NCI-H2171 treated with DMSO at 0.1 percent for 48 hours (cell line): ENCODE measurements at places on chromosomes 6 and 20.

DNA sequence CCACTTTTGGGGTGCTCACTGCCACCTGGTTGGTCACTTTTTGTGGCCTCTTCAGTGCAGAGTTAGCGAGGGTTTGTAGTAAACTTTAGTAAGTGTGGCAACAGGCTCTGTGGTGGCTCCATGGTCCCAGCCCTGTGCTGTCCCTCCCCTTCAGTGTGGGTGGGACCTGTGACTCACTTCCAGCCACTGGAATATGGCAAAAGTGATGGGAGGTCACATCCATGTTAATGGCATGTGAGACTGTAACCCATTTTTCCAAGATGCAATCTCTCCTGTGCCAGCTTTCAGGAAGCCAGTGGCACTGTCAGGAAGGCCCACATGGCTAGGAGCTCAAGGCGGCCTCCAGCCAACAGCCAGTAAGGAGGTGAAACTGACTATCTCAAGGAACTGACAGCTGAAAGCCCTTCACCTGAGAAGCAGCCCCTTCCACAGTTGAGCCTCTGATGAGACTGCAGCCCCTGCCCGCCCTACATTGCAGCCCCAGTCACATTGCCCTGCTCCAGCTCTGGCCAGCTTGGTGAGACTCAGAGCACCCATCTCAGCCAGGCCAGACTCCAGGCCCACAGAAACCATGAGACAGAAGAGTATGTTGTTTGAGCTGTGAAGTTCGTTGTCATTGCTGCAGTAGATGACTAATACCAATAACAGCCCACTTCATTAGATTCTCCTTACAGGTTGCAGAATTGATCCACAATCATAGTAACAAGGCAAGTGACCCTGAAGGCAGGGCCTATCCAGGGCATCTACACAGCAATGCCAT is 13.1 kb upstream of the CST7 start:
- no peak for DNase-seq

DNA sequence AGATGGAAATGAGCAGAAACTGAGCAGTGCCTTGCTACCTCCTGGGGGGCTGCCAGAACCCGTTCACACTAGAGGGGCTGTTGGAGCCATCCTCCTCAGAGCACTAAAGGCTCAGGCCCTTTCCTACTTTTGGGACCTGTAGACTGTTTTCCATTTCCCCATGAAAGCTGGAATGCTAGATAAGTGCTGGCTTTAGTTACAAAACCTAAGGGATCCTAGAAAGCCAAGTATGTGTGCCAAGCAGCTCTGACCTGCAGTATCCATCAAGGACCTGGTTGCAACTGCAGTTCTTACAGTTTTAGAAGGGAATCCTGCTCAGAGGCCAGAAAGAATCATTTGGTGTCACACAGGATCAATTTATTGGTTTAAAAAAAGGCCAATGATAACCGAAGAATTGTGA is 176.7 kb upstream of the COL21A1 start:
- DNase-seq = no peak

DNA sequence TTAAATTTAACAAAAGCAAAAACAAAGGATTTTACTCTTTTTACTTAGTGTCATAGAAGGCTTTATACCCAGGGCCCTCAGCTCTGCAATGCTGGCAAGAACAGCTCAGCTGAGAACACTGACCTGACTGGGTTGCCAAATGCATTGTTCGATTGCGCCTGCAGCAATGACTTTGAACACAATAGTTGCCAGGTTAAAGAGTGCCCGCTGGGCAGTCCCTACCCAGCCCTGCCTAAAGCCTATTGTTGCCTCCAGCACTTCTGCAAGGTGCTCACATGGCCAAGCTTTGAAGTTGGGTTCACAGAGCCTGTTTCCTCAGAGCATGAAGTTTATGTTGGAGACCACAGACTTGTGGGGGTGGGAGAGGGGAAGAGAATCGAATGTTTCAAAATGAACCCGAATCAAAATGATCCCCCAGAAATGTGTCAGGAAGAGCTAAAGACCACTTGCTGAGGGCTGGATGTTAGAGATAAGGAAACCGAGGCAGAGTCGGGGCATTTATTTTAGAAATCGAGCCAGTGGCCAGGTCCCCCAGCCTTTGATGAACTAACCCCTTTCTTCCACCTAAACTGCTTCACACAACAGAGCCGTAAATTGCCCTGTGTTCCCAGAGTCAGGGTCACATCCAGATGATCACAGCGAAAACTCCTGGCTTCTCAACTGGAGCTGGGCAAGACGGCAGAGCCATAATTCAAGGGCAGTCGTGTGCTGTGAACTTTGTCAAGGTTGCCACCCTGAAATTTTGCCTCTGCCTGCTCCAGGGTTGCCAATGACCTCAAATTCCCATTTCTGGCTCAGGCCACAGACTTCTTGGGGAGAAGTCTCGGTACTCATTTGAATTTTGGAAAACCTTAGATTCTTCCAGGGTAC is 55.0 kb downstream of the FOXA2 start:
- DNase-seq = no peak

- no peak for DNase-seq
These were observed 73.3 kb downstream of the GPX5 start for GRCh38 chr6:28598757-28599686.

GRCh38 chr6:57256541-57256940 is 34.4 kb upstream of the RAB23 start:
- DNase-seq = no peak

GRCh38 chr6:138032571-138032970 is 74.6 kb downstream of the PERP start:
- DNase-seq = no peak

- DNase-seq = no peak
These were observed 181.8 kb upstream of the MCHR2 start for GRCh38 chr6:100175814-100176310.

DNA sequence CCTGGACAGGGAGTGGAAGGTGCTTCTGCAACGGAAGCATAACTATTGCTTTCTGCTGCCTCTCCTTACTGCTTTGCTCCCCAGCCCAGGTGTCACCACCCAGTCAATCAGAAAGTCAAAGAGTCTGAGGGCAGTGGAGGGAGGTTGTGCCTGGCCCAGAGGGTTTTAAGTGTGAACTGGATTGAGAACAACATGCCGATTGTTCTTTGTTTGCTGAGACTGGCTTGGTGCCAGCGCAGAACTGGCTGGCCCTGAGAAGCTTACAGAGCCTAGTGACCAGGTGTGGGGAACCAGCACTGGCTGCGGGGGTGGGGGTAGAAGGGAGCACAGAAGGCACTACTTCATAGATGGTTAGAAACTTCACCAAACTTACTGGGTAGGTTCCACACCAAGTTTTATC is 31.1 kb upstream of the ENPP4 start:
- DNase-seq = no peak

DNA sequence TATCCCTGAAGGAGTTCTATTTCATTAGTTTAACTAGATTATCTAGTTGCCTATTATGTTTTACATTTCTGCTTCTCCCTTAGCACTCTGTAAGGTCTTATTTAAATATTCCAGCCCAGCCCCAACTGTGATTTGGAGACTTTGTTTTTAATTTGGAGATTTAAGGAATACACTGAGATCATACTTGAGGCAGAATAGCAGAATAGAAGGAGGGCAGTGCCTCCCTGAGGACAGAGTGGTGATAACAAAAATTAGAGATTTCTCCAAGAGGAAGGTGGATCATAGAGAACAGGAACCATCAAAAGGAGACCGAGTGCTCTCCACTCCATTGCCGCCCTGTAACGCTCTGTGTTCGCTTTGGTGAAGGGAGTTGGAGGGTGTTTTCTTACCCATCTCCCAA is 14.8 kb upstream of the CD164 start:
- no peak for DNase-seq

- no peak for DNase-seq
These were observed 11.8 kb upstream of the FOXF2 start for GRCh38 chr6:1377526-1377925.

- no peak for DNase-seq
These were observed 18.6 kb downstream of the TAB2 start for GRCh38 chr6:149335924-149336608.

GRCh38 chr6:24089736-24090135 is 36.3 kb upstream of the NRSN1 start:
- DNase-seq = no peak

GRCh38 chr6:144265390-144265789 is 19.7 kb upstream of the UTRN start:
- no peak for DNase-seq

- DNase-seq = no peak
These were observed 47.9 kb downstream of the PRKN start for GRCh38 chr6:162679681-162680080.

DNA sequence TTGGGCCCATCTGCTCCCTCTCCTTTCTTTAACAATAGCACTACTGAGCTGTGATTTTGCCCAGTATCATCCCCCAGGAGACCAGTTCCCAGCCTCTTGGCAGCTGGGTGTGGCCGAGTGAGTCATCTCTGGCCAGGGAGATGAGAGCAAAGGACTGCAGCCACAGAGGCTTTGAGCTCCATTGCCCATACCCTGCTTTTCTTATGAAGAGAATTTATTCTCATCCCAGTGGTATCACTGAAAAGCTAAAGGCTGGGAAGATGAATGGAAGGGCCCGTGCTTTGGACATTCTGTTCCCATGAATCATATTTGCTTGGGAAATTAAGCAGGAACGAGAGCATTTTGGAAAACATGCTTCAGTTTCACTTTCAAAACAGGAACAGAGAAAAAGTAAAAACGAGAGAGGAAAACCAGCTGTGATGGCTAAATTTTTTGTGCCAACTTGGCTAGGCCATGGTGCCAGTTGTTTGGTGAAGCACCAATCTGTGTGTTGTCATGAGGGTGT is 14.9 kb downstream of the CST3 start:
- DNase-seq = peak; percentile 33

DNA sequence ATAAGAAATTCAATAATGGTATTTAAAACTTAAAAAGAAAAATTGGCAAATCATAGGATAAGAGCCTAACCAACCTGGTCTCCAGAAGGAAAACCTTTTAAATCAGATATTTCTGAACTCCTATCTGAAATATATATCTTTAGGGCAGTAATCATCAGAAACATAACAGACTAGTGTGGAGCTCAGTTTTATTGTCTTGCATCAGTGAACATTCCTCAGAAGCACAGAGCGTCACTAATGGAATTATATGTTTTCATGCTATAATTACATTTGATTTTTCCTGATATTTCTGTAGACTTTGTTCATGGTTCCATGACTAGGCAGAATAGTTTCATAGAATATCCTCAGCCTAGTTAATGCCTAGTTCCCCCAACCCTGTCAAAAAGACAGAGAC is 262.2 kb downstream of the EYA4 start:
- peak; percentile 28 for DNase-seq

GRCh38 chr6:158471339-158471738 is 88.6 kb upstream of the TMEM181 start:
- DNase-seq = no peak

DNA sequence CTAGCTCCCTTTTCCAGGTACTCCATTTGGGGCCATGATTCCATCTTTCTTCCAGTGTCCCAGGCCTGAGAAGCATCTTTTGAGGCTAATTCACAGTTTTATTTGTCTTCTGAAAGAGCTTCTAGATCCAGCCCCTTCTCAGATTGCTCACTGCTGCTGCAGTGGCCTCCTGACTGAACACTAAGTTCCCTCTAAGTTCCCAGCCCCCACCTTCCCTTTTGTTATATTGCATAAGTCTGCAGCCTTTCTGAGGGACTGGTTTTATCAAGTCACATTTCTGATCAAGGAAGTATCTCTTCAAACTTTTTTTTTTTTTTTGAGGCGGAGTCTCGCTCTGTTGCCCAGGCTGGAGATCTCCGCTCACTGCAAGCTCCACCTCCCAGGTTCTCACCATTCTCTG is 10.7 kb downstream of the MAPRE1 start:
- DNase-seq = no peak

GRCh38 chr20:50682065-50682464 is 9.3 kb downstream of the RIPOR3 start:
- DNase-seq = no peak

GRCh38 chr6:137875606-137876005 is 8.5 kb downstream of the TNFAIP3 start:
- no peak for DNase-seq

DNA sequence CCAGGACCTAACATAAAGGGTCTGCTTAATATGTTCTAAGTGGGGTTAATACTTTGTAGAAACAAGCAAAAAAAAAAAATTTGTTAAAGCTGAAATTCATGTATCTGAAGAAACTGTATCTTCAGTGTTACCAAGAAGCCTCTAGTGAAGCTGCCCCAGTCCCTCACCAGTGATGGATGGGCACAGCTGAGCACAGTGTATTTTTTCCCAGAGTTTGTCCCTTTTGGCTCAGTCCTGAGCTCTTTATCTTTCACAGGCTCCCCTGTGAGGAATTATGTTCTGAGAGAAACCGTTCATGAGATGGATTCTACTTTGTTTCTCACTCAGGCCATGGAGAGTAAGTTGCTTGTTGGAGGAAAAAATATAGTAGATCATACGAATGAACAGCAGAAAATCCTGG is 38.4 kb downstream of the KIF3B start:
- DNase-seq = no peak

GRCh38 chr6:19524366-19525186 is 312.6 kb upstream of the ID4 start:
- DNase-seq = no peak

- peak; percentile 14 for DNase-seq
These were observed 286.6 kb downstream of the TENT5A start for GRCh38 chr6:81465859-81466258.

DNA sequence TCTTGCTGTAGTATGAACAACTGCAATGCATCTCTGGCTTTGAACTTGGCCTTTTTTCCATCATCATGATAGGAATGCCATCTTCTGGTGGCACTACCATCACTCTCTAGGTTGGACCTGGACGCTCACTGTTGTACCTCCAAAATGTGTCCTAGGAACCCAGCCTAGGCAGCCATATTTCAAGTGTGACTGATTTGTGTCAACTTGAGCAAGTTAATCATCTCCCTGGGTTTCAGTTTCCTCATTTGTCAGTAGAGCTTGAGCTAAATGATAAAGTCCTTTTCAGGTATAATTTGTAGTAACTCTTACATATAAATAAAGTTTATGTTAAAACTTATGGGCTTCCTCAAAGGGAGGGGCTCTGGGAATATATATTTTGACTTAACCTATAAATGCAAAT is 241.7 kb upstream of the CEP162 start:
- DNase-seq = no peak

DNA sequence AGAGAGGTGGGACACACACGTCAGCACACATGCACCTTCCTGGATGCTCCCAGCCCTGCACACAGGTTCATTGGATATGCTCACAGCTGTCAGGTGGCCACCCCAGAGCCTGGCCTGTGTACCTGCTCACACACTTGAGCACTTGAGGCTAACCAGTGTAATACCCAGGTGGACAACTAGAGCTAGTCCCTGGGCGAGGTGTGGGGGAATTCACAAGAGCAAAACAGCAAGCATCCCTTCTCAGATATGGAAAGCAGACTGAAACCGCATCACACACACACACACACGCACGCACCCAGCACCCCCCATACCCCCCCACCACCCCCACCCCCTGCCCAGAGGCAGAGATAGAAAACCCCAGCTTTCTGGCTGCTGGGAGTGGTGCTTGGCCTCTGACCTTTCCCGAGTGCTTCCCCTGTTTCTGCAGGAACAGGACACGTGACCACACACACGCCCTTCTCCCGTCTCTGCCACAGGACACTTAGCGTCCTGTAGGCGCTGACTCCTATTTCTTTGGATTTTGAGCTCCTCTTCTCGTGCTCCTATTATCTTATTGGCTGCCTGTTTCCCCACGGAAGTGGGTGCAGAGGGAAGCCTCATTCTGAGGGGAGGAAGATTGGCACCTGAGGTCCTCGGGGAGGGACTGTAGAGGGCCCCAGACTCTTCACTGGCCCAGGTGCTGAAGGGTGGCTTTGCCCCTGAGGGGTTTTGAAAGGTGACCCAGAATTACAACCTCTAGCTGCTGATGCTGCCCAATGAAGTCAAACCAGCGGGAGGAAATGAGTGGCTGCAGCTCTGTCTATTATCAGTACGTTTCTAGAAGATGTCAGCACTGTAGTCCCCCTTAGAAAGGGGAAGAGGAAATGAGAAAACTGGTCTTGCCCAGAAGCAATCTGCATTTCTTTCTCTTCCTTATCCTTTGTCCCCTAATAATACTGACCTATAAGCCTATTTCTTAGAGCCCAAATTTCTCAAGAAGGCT is 65.8 kb downstream of the SYTL3 start:
- DNase-seq = no peak
